SHP77 (cell line): ENCODE measurements at places on chromosomes 11 and 22.

GRCh38 chr22:28052825-28053269 is 133.8 kb upstream of the PITPNB start:
- DNase-seq, result peak; percentile 28

GRCh38 chr22:20247010-20247505 is 21.1 kb downstream of the RTN4R start:
- DNase-seq, result no peak

- DNase-seq, result no peak
Observed at GRCh38 chr11:115302946-115303703, 201.1 kb downstream of the CADM1 start.

GRCh38 chr11:65136515-65137096 is 2.3 kb upstream of the SYVN1 start:
- DNase-seq, result no peak

DNA sequence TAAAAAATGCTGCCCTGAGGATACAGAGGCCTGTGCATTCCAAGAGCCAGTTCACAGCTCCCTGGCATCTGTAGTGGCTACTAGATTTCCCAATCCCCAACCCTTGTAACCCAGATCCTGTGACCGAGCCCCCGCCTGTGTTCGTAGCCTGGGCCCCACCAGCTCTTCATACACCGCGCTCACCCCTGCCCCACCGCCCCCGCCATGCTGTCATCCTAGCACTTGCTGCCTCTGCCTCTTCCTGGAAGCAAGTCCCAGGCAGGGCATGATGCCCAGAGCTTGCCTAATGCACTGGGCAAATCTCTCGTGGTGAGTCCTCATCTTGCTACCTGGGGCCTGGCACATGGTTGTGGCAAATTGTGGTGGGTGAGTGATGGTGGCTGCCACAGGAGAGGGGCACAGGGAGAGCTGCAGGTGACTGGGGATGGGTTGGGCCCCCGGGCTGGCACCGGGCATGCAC is 7.1 kb downstream of the MGAT3 start:
- DNase-seq, result no peak

- DNase-seq, result no peak
Observed at GRCh38 chr11:10460611-10461275, 5.7 kb downstream of the AMPD3 start.

- DNase-seq, result no peak
Observed at GRCh38 chr11:104033561-104033960, 2.9 kb upstream of the DDI1 start.

GRCh38 chr11:62540804-62541701 is 5.6 kb downstream of the AHNAK start:
- DNase-seq, result no peak
